ENCODE measurements at places on chromosomes 4 and X.

DNA sequence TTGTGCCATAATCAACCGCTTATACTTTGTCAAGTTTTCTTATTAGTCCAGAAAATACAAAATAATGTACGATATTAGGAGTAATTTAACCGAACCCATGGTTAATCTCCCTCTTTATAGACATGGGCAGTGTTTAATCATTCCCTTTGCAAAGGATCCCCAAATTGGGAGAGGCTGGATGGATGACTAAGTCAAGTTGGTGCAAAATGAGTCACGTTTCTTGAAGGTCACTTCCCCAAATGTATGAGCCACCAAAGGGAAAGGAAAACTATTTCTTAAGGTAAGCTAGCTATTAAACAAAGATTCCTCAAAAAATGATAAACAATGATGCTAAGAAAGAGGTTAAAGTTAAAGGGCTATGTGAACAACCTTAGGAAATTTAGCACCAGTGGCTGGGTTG, 17.5 kb downstream of the MAML3 start:
- DNase-seq: no peak

- DNase-seq: no peak
These were observed 336.7 kb upstream of the GNPDA2 start for GRCh38 chr4:45062935-45063545.

GRCh38 chr4:164304861-164305260, 449.1 kb upstream of the SMIM31 start:
- no peak for DNase-seq

DNA sequence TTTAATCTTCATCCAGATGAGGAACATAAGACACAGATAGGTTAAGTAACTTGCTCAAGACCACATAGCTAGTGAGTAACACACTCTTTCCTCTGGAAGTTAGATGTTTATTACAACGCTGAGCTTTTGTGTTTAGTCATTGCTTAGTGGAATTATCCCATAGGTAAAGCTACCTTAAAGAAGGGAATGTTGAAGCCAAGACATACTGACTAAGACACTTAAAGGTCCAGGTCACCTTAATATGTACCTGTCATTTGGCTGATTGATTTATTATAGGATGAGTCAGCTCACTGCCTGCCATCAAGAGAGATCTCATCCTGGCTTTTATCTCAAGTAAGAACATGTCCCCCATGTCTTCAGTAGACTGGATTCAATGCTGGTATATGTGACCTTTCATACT, 53.4 kb downstream of the KDR start:
- no peak for DNase-seq

- DNase-seq: no peak
These were observed 50.0 kb downstream of the LGI2 start for GRCh38 chr4:24980740-24981139.

GRCh38 chr4:111842336-111842735, 302.9 kb upstream of the FAM241A start:
- no peak for DNase-seq

GRCh38 chr4:112119353-112119783, 25.9 kb upstream of the FAM241A start:
- no peak for DNase-seq

DNA sequence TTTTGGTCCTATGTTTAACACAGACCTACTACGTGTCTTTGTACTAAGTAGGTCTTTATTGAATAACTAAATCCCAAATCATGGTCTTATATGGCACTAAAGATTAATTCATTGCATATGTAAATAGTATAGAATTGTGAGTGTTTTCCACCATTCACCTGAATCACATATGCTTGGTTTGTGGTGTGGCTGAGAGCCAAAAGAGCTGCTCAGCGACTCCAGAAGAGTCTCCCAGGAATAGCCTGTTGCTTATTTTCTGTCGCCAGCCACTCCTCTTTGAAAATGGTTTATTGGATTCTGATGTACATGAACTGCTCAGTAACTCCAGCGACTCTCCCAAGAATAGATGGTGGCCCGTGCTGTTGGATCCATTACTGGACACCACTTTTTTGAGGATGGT, 184.5 kb downstream of the CLCN4 start:
- DNase-seq: no peak

DNA sequence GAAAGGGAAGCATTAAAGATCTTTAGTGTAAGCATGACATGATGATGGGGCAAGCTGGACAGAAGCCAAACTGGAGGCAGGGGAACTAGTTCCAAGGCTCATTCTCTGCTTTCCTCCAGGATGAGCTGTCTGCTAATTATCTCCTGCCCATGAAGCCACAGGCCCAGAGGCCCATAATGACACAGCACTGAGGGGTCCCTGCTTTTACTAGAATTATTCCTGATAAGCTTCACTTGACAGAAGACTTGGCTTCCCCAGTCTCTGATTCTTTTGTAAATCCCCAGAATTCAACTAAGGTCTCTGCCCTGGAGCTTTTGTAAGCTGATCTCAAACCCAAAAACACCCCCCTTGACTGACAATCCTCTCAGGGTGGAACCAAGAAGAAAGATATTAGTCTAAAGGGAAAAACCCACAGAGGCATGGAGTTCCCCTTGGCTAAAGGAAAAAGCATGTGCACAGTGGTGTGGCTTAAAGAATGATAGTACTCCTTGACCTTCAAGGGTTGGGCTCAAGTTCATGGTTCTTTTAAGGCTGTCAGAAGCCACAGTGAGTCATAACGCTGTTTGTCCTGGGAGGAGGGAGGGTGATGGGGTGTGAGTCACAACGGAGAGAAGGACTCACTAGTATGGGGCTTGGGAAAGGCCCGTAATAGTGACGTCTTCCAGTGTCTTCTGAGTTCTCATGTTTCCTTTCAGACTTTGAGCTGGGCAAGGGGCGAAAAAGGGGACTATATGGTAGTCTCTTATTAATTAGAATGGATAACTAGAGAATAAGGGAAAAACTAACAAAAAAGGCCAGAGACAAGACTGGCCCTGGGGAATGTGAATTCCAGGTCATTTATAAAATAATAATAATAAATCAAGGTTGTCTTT, 146.0 kb upstream of the CPEB2 start:
- DNase-seq: no peak

GRCh38 chr4:147839200-147839599, 107.3 kb downstream of the ARHGAP10 start:
- DNase-seq: no peak

DNA sequence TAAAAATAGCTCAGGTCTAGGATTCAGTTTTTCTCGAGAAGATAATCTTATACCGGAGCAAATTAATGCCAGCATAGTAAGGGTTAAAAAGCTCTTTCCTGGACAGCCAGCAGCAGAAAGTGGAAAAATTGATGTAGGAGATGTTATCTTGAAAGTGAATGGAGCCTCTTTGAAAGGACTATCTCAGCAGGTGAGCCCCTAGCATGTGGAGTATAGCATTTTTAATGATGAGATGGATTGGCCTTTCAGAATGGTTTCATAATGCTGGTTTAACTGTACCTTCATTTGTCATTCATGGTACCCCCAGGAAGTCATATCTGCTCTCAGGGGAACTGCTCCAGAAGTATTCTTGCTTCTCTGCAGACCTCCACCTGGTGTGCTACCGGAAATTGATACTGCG, 79.4 kb downstream of the SLC10A6 start:
- no peak for DNase-seq

- DNase-seq: no peak
These were observed 344.6 kb downstream of the MID1IP1 start for GRCh38 chrX:39145859-39146258.

- no peak for DNase-seq
These were observed 59.5 kb upstream of the CCDC160 start for GRCh38 chrX:134177527-134177926.

GRCh38 chrX:93932471-93933220, 258.6 kb downstream of the FAM133A start:
- no peak for DNase-seq

DNA sequence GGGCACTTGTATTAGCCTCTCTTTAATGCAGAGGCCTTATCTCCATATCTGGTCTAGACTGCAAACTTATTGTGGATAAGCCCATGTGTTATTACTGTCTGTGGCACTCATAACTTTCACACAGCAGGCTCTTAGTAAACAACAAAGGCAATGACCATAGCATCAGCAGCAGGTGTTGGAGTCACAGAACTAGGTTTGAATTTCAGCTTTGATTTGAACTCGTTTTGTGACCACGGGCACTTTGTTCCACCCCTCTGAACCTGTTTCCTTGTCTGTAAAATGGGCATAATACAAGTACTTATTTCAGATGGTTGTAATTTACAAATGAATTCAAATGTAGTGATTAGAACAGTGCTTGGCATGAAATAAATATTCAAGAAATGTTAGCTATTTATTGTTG, 121.8 kb upstream of the C1GALT1C1 start:
- DNase-seq: no peak

Data from SK-N-MC (cell line).